Lung (tissue), 17 donors: ENCODE measurements at places on chromosomes 6 and 20. TPM values are rescaled to one million over a fixed set of nuclear protein-coding genes. Genes with fewer than 3 reads are reported as not detected.

The PNISR gene
- total RNA-seq, result 56.9 TPM

The ELOVL2 gene
- total RNA-seq, result 0.31 TPM

The GGTLC1 gene
- total RNA-seq, result 4.2 TPM

The HLA-E gene
- 611 TPM for total RNA-seq

The TRIM38 gene
- total RNA-seq, result 18.0 TPM

The AHI1 gene
- 25.5 TPM for total RNA-seq

The MUC21 gene
- 8.6 TPM for total RNA-seq

The SLC22A3 gene
- total RNA-seq, result 65.0 TPM
